DMS53 (cell line): ENCODE measurements at places on chromosomes 1 and 21.
A peak's percentile ranks its signal among the peaks of the same experiment; 100 is the strongest.

- no peak for DNase-seq
These were observed 45.3 kb downstream of the ZSCAN20 start for GRCh38 chr1:33517596-33518250.

DNA sequence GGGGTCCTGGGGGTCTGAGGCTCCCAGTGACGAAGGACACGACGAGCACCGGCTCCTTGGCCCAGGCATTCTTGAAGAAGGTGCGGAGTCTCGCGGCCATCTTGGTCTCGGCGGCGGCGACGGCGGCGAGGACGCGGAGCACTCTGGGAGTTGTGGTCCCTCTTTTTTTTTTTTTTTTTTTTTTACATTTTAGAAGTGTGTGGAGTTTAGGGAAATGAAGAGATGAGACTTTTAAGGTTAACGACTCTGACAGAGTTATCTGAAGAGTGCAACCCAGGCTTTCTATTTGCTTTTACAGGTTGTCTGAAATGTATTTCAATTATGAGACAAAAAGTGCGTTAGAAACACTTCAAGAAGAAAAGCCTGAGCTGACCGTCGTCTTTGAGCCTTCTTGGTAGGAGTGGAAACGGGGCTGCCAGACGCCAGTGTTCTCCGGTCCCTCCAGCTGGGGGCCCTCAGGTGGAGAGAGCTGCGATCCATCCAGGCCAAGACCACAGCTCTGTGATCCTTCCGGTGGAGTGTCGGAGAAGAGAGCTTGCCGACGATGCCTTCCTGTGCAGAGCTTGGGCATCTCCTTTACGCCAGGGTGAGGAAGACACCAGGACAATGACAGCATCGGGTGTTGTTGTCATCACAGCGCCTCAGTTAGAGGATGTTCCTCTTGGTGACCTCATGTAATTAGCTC is 9.7 kb downstream of the OR2B11 start:
- peak; percentile 91 for DNase-seq

- no peak for DNase-seq
These were observed 30.5 kb downstream of the OR10J1 start for GRCh38 chr1:159469921-159470533.

DNA sequence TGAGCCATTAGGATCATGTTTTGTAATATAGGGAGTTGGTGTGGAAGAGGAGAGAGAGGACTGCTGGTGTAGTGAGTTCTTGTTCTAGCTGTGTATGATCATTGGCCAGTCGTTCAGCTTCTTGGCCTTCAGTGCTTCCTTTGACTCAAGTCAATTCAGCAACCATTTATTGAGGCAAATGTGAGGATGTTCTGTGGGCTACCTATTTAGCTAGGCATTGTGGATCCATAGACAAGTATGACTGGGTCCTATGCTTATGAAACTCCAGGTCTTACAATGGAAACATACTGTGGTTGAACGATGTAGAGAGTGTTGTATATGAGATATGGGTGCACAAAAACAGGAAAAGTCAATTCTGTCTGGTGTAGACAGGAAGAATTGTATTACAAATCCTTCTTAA is 41.7 kb downstream of the NFIA start:
- no peak for DNase-seq

GRCh38 chr1:237181743-237182317 is 139.8 kb downstream of the RYR2 start:
- DNase-seq: peak; percentile 13

DNA sequence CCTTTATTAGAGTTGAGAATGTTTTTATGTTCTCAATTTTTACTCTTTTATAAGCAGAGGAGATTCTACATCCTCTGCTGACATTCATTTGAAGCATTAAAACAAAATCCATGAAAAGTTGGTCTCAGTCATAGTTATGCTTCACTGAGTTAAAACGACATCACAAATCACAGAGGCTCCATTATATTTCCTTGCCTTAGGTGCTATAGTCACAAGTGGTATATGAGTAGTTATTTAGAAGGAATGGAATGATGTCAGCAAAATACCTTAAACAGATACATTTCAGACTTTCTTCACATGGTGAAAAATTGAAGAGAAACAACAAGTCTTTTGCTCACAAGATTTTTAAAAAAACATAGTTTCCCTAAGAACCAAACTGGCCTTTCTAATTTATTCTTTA is 11.7 kb upstream of the METTL13 start:
- no peak for DNase-seq

GRCh38 chr1:171292799-171293198 is 21.2 kb upstream of the FMO4 start:
- no peak for DNase-seq

- no peak for DNase-seq
These were observed 44.0 kb upstream of the NRIP1 start for GRCh38 chr21:15108801-15109200.

DNA sequence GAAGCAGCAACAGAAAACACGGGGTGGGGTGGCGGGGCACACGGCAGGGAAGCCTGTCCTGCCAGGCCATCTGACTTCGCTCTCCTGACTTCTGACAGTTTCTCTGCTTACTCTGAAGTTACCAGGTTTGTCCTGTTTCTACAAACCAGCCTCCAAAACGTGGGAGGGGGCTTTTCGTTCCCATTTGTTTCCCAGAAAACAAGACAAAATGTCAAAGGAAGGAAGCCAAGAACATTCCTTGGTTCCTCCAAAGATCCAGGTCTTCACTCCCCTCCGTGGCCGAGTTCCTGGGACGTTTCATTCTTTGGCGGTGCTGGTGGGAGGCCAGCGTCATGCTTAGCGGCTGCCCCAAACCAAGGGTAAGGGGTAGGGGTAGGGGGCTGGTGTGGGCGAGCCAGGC is 49.6 kb downstream of the MEGF6 start:
- no peak for DNase-seq

GRCh38 chr1:117760069-117760468 is 154.2 kb downstream of the TENT5C start:
- DNase-seq: no peak

DNA sequence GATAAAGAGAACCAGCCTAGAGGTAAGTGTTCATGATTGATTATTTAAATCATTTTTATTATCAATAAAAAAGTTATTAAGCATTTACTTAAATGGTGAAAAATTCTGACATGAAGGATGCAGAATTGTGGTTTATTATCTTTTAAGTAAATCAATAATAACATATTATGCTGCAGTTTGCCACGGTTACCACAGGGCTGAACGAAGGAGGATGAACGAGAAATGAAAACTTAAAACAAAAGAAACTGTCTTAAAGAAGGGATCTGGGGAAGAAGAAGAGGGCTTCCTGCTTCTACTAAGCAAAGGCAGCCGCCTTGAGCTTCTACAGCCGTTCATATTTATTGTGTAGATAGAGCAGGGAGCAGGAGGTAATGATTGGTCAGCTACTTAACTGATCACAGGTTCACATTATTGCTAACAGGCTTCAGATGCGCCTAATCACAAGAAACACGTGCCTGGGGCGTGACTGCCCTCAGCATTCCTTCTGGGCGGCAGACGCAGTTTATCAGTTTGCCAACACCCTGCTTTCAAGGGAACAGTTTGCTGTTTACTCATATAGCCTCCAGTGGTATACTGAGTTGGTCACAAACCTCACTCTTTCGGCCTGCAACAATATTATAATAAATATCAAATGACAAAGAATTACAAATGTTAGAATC is 5.8 kb upstream of the FNBP1L start:
- no peak for DNase-seq

DNA sequence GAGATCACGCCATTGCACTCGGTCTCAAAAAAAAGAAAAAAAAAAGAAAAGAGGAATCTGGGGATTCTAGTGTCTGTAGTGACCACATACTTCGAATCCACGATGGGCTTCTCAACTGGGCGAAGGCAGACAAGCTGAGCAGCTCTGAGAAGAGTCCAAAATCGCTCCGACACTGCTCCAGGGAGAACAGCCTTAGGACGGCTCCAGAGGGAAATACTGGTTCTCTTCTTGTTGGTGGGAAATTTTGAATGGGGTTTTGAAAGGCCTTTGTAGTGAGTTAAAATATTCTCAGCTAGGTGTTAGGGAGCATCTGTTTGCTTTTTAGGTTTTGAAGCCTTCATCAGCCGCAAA is 18.3 kb upstream of the HJV start:
- peak; percentile 49 for DNase-seq

GRCh38 chr1:59013276-59013927 is 229.6 kb upstream of the JUN start:
- DNase-seq: no peak

DNA sequence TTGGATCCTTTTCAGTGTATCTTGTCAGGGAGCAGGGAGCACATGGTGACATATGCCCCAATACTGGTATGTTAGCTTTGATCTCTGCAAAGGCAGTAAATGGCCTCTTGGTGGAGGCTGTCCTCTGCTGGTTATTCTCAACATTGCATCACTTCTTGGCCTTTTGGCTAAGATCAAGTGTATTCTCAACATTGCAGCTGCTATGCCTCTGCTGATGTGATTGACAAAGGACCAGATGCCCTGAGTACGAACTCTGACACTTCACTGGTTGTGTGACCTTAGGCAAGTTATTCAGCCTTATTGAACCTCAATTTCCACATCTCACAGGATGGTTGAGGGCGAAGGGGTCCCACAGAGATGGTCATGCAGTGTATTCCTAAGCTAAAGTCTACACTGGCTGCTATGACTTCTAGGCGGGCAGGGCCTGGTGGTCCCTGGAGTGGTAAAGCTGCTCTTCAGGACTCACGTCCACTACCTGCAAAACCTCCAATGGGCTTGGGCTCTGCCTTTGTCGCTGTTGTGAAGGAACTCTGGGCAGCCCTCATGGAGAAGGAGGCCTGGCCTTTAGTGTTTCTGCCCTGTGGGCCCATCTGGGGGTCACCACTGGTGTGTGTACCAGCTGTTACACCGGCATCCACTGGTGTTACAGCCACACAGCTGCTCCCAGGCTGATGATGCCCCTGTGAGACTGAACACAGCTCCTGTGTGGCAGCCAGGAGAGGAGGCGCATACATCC is 64.8 kb downstream of the DNTTIP2 start:
- DNase-seq: peak; percentile 94
